Foreskin keratinocyte (primary cell): ENCODE measurements at places on chromosomes 1 and 21.

DNA sequence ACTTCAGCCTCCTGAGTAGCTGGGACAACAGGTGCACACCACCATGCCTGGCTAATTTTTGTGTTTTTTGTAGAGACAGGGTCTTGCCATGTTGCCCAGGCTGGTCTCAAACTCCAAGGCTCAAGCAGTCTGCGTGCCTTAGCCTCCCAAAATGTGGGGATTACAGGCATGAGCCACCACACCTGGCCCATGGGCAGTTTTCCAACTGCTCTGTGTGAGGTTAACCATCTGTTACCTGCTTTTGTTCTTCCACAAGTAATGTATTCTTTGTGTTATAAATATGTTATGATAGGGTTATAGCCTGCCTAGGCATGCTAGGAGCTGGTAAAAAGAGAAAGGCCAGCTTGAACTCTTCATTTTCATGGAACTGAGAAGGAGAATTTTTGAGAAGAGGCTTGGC lies 30.7 kb downstream of the TUFT1 start:
- DNase-seq, result peak; percentile 88

DNA sequence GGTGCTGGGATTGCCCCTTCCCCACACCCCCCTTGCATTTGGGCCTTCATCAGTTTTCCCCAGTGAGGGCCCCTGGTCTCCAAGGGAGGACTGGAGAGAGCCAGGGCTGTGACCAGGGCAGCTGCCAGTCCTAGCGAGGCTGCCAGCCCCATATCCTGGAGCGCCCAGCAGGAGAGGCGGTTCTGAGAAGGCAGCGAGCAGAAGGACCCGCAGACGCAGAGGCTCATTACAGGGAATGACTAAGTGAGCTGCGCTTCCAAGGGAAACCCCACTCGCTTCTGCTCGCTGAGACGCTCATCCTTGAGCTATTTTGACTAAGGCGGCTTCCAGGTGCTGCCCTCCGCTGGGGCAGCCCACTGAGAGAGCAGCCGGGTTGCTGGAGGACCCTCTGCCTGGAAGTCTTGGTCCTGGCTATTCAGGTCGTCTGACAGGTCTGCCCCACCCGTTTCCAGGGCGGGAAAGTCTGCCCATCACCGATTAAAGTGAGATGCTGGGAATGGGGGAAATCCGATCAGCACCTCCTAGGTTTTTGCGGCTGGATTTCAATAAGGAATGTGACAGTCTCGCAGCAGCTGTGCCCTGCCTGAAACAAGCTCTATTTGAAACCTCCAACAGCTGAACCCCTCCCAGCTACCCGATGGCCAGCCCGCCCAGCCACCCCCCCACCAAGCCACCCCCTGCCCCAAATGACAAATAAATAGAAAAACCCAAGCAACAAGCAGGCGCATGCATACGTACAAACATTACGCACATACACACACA lies 2.8 kb downstream of the KCNN3 start:
- peak; percentile 59 for DNase-seq

GRCh38 chr1:110746644-110747259 lies 72.0 kb upstream of the KCNA3 start:
- peak; percentile 44 for DNase-seq

DNA sequence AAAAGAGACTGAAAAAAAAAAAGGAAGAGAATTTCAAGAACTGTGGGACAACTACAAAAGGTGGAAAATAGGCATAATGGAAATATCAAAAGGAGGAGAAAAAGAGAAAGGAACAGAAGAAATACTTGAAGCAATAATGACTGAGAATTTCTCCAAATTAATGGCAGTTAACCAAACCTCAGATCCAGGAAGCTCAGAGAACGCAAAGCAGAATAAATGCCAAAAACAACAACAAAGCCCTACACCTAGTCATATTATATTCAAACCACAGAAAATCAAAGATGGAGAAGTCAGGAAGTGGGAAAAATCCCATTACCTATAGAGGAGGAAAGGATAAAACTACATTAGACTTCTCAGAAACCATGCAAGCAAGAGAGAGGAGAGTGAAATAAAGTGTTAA lies 20.7 kb upstream of the AHCYL1 start:
- no peak for DNase-seq

DNA sequence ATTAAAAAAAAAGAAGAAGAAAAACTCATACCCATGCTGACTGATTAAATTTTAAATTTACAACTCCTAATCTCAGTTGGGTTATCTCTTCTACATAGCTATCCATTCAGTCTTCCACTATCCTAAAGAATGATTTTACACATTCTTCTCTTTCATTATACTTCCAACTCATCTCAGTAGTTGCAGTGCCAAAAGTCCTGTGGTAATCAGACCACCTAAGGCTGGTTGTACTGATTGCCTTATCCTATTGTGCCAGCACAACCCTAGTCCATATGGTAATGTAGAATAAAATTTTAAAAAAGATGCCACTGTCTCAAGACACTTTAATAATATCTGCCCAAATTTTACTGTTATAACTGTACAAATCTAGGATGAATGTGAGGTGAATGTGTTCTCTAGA lies 448.0 kb downstream of the LRRIQ3 start:
- DNase-seq, result no peak

DNA sequence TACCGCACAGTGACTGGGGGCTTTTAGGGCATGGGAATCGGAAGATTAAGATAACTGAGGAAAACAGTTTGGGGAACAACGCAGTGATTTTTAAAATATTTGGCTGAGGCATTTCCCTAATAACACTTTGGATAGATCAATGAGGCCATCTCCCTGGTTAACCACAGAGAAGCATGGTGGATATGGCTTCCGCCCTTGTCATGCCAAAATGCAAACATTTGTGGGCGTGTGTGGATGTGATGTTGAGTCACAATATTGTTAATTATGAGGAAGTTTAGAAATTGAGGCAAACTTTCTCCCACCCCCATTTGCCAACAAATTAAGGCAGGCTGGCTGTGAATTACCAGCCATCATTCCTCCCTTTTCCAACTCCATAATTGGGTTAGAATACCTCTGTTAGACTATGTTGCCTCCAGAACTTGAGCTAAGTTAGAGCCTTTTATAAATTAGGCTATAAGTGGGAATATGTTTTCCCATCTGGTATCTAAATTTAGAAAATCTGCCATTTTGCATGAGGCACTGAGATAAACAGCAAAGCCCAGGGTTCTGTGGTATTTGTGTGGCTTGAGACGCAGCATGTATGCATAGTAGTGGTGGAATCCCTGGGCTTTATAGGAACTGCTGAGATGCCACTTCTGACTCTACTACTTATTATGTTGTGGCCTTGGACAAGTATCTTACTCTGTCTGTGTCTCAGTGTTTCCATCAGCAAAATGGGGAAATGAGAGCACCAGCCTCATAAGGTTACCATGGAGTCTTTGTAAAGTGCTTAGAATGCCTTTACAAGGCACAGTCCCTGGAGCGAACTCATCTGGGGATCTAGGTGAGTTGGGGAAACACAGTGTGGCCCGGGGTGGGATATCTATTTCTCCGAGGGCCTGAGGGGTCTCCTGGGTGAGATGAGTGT lies 154.6 kb downstream of the C1orf94 start:
- DNase-seq, result no peak

DNA sequence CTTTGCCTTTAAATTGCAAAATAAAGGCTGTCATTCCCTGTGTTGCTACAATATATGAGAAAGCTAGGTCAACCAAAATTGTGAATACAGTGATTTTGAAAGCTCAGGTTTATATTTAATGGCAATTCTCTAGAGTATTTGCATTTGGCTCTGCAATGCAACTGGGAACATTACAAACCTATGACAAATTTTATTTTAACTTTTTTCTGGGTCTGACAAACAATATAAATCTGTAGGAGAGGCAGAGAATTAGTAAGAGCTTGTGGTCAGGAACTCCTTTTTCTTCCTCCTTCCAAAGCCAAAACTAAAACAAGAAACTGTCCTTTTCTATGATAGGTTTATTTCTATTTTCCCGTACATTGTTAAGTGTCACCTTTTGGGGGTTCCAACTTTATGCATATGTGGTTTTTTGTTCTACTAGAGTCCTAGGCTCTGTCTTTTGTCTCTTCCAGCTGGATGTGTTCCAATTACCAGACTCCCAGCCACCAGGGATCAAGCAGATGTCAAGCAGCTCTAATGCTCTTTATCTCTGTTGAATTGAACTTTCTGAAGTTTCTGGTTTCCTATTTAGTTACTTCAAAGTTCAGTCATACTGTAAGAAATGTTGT lies 106.9 kb downstream of the ASH1L start:
- no peak for DNase-seq

DNA sequence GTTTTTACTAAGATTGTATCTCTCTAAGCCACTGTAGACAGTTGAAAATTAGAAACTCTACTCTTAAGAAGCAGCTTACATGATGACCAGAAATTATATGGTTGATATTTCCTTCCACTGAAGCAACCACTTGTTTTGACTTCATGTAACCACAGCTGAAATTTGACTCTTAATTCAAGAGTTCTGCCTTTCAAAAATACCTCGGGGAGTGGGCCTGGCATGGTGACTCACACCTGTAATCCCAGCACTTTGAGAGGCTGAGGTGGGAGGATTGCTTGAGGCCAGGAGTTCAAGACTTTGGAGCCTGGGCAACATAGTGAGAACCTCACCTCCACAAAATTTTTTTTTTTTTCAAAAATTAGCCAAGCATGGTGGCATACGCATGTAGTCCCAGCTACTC lies 4.3 kb downstream of the AMPD1 start:
- no peak for DNase-seq

DNA sequence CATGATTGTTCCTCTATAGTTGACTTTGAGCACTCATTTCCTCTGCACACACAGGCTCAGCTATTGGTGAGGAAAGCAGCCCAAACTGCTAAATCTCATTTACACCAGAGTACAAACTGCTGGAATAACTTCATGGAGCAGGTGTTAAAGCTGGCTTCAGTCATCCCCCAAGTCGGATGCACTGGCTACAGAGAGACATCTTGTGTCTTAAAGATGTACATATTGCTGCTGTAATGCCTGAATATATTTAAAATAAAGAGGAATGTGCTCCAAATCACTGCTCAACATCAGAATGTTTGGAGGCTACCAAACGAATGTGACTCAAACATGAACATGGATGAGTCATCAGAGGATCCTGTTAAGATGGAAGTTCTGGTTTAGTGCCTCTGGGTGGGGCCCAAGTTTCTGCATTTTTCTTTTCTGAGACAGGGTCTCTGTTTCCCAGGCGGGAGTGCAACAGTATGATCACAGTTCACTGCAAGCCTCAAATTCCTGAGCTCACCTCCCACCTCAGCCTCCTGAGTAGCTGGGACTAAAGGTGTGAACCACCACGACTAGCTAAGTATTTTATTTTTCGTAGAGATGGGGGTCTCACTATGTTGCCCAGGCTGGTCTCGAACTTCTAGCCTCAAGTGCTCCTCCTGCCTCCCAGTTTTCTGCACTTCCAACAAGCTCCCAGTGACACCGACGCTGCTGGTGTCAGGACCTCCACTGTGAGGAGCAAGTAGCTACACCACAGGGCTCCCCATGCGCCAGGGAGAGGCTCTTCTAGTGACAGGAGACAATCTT lies 79.0 kb upstream of the KRTAP19-8 start:
- peak; percentile 84 for DNase-seq

DNA sequence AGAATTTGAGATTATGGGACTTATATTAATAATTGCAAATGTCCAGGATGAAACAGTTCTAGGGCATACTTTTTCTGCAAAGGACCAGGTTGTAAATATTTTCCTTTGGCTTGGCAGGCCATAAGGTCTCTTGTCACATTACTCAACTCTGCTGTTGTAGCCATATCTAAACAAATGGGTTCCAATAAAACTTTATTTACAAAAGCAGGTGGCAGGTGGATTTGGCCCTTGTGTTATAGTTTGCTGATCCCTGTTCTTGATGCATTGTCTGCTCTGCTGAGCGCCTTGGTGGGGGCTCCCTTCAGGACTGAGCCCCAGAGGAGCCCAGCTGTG lies 258.5 kb downstream of the FOXD2 start:
- no peak for DNase-seq

DNA sequence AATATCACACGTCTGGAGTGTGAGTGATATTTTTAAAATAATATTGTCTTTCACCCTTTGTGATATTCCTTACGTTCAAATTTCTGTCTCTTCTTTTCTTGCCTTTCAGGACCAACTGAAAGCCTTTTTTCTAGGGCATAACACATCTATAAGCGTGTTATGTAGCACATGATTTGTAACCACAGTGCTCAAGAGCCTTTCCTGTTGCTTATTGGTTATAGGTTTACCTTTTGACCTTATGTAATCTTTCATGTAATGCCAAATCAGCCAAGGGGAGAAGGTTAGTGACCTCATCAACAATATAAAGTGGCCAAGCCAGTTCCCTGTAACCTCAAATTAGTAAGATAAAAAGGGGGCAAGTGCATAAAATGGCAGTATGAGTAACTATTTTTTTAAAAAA lies 480.2 kb downstream of the AMY1C start:
- DNase-seq, result no peak

- DNase-seq, result no peak
These were observed 42.4 kb downstream of the SKI start for GRCh38 chr1:2270260-2271100.

- no peak for DNase-seq
These were observed 24.1 kb upstream of the DESI2 start for GRCh38 chr1:244628789-244629188.

- no peak for DNase-seq
These were observed 9.9 kb downstream of the SNRPE start for GRCh38 chr1:203871114-203871880.

DNA sequence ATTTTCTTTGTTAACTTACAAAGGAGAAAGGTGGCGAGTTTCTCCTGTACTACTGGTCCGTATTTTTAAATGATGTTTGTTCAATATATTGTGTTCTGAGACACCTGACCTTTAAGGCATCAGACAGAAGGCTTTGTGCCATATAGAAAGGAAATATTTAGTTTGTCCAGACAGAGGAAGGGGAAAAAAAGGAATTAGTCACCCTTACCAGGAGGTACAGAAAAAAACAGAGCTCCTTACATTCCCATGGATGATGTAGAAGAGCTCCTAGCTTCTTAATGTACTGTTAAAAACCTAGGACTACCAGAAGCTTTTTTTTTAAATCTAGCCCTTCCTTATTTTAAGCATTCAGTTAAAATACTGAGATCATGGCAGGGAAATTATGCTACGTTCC lies 12.4 kb upstream of the PODN start:
- no peak for DNase-seq

- peak; percentile 84 for DNase-seq
These were observed 8.6 kb upstream of the C1orf105 start for GRCh38 chr1:172411791-172412338.

DNA sequence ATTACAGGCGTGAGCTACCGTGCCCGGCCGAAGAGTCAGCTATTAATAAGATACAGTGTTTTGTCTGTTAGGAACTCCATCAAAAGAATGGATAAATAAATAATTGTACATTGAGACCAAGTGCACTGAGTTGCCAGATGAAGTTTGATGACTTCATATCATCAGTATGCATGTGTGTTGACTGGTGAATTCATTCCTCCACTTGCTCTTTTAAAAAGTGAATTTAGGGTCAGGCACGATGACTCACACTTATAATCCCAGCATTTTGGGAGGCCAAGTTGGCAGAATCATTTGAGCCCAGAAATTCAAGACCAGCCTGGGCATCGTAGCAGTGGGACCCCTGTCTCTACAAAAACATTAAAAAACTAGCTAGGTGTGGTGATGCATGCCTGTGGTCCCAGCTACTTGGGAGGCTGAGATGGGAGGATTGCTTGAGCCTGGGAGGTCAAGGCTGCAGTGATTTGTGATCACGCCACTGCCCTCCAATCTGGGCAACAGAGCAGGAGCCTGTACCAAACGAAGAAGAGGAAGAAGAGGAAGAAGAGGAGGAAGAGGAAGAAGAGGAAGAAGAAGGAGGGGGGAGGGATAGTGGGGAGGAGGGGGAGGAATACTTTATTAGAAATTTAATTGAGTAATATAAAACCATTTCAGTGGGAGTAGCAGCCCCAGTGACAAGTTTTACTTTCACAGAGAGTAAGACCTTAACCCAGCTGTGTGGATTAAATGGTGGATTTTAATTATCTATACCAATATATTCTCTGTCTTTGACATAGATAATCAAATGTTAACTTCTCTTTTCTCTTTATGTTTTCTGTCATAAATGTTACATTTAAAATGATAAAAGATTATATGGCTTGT lies 74.9 kb downstream of the CCDC18 start:
- DNase-seq, result peak; percentile 25
